HFFc6 (cell line): ENCODE measurements at places on chromosomes 5 and 9.
A peak's percentile ranks its signal among the peaks of the same experiment; 100 is the strongest.

- no peak for DNase-seq
Observed at GRCh38 chr5:123111502-123111901, 22.5 kb downstream of the PRDM6 start.

- DNase-seq = no peak
Observed at GRCh38 chr9:136694163-136694871, 7.1 kb upstream of the AGPAT2 start.

DNA sequence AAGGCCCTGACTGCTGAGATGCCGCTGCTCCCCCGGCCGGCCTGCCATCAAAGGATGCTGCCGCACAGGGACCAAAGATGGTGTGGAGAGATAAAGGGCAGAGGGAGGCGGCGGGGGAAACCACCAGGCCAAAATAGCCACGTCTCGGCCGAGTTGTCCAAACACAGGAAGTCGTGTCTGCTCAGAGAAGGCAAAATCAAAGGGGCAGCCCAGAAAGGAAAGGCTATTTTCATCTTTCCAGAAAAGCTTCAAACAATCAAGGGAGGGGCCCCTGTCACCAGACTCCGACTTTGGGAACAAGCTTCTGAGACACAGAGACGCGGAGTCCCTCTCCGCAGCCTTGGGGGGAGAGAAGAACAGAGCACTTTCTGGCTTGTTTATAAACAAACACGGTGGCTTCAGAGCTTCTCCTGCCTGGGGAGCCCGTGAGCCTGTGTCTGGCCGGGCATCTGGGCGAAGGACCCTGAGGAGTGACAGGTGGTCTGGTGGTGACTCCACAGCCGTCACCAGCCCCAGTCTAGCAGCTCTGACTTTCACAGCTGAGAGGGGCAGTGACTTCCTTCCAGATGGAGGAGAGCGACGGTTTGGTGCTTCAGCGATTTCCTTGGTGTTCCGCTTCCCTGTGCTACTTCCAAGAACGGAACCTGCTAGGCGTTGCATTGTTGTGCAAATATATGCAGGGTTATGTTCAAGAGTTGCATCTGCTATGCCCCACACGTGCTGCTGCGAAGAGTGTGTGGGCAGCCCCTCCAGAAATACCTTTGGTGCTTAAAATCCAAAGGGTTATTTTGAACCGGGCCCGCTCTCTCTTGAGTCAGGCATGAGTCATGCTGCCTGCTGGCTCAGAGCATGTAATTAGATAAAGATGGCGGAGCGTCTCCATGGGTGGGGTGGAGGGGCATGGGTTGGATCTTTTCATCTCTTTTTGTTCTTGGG lies 24.0 kb downstream of the ADAMTSL2 start:
- DNase-seq = peak; percentile 76

- DNase-seq = no peak
Observed at GRCh38 chr5:57575839-57576238, 93.2 kb upstream of the ACTBL2 start.

DNA sequence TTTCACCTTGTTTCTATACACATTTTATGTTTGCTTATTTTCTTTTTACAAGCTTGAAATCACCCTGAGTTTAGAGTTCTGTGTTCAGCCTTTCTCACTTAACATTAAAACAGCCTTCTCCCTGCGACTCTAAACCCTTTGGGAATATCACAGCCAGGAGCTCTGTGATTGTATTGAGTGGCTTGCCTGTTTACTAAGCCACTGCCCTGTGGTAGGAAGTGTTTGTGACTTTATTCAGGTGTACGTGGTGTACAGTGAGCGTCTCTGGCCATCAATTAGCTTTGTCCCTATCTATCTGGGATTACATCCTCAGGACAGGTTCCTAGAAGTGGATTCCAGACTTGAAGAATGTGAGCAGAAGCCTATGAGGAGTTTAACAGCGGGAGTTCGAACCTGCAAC lies 11.0 kb upstream of the NEURL1B start:
- DNase-seq = no peak

DNA sequence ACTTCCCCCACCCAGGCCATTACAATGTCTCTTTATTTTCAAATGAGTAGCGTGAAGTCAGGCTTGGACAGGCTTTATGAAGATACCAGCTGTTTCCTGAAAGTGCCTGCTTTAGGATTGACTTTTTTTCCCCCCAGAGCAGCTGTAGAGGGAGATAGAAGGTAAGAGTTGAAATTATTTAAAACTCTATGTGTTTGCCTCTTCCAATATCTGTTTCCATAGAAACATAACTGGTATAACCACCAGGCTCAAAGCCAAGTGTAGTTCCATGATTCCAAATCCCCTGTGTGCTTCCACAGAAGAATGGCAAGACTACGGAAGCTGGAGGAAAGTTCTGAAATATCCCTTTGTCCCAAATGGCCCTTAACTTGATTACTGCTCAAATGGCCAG lies 87.4 kb upstream of the TBC1D2 start:
- no peak for DNase-seq

DNA sequence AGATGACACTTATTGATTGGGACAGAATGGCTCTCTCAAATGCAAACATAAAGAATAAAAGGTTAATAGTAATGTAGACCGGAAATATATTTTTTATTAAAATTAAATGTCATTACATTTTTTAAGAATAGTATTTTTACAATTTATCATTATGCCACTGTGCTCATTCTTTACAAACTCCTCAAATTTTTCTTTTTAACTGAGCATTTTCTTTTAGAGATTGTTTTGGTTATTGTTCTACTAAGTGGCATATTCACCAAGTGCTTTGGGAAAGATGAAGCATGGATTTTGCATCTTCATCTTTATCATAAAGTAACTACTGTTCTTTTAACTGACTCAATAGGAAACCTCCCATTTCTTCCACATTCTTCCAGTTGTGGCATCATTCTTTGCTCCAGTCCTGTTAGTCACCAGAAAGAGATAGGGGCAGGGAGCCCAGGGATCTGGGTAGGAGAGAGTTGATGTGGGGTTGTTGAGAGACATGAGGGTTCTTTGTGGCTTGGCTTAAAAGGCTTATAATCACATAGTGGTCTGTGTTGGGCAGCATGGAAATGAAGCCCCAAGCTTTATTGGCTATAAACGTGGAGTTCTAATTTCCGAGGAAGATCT lies 69.8 kb downstream of the SYK start:
- no peak for DNase-seq
